Neural progenitor cell (in vitro differentiated cells): ENCODE measurements at places on chromosomes 7 and 10.
A peak's percentile ranks its signal among the peaks of the same experiment; 100 is the strongest.

GRCh38 chr10:74084955-74085354 is 65.7 kb downstream of the AP3M1 start:
- peaks cover 2% of the 10 kb centered on the region for H3K36me3 ChIP-seq
- H3K27me3 ChIP-seq, result no peaks in the 10 kb centered on the region
- H3K4me3 ChIP-seq, result no peak overlapping the region
- no peak overlapping the region for H3K27ac ChIP-seq
- H3K4me1 ChIP-seq, result peaks cover 6% of the 10 kb centered on the region

- DNase-seq, result no peak
- H3K27me3 ChIP-seq, result no peaks in the 10 kb centered on the region
- H3K4me1 ChIP-seq, result no peaks in the 10 kb centered on the region
Measured at GRCh38 chr7:142556740-142557139, 192.5 kb upstream of the PRSS1 start.

DNA sequence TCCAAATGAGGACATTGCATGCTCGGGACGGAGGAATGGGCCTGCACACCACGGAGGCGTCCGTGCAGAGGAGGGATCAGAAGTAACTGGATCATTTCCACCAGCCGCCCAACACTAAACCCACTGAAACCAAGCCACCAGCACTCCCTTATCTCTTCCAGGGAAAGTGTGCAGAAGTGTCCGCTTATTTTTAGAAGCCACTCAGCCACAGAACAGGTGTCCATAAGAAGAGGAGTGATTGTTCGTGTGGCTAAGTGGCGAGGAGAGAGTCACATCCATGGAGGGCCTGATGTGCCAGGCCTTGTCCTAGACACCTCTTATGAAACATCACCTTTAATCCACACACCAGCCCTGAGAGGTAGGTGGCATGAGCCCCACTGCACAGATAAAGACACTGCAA is 407.9 kb upstream of the NPVF start:
- H3K27ac ChIP-seq, result no peak overlapping the region
- no peaks in the 10 kb centered on the region for H3K27me3 ChIP-seq
- H3K4me3 ChIP-seq, result no peak overlapping the region
- H3K36me3 ChIP-seq, result no peaks in the 10 kb centered on the region
- no peaks in the 10 kb centered on the region for H3K4me1 ChIP-seq
- DNase-seq, result no peak

DNA sequence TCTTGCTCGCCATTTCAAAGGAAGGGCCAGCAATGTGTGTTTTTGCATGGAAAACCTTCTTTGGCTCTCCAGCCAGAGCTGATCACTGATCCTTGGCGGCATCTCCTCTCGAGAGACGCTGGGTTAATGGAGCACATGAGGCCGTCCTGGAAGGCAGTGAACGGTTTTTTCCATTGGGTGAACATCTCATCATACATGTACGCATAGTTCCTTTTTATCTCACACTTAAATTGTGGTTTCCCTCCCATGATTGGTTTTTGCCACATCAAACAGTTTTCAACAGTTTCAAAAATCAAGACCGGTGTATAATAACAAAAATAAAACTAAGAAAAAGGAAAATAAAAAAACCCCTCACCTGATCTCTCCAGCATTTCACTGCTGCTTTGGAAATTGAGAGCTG is 276.4 kb downstream of the TCF7L2 start:
- no peak overlapping the region for H3K27ac ChIP-seq
- H3K27me3 ChIP-seq, result no peaks in the 10 kb centered on the region
- peaks cover 4% of the 10 kb centered on the region for H3K4me1 ChIP-seq
- H3K36me3 ChIP-seq, result no peaks in the 10 kb centered on the region

GRCh38 chr10:13719425-13719824 is 132.7 kb downstream of the PRPF18 start:
- H3K36me3 ChIP-seq, result no peaks in the 10 kb centered on the region
- no peak overlapping the region for H3K27ac ChIP-seq
- DNase-seq, result no peak

DNA sequence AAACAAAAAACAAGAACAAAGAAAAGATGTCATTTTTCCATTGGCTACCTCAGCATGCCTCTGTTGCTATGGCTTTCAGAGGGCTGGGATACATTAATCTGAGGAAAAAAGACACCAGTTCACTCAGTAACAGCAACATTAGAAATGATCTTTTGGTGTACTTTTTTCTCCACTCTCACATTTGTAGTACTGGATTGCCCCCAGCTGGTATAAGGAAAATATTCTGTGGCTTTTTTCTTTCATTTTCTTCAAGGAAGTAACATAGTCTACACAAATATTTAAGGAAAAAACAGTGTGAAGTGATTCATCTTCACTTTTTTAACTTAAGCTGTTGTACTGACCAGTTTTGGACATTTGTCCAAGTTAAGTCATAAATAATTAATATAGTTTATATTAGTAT is 482.3 kb downstream of the SORCS1 start:
- no peaks in the 10 kb centered on the region for H3K27me3 ChIP-seq
- no peaks in the 10 kb centered on the region for H3K4me1 ChIP-seq
- H3K36me3 ChIP-seq, result no peaks in the 10 kb centered on the region
- no peak for DNase-seq

GRCh38 chr7:12369756-12370155 is 33.9 kb downstream of the VWDE start:
- H3K36me3 ChIP-seq, result no peaks in the 10 kb centered on the region
- H3K4me3 ChIP-seq, result no peak overlapping the region
- no peaks in the 10 kb centered on the region for H3K27me3 ChIP-seq
- no peak for DNase-seq
- no peaks in the 10 kb centered on the region for H3K4me1 ChIP-seq

- no peaks in the 10 kb centered on the region for H3K27me3 ChIP-seq
- no peaks in the 10 kb centered on the region for H3K36me3 ChIP-seq
- H3K27ac ChIP-seq, result no peak overlapping the region
- no peak overlapping the region for H3K4me3 ChIP-seq
Measured at GRCh38 chr10:132496360-132497062, 41.1 kb upstream of the INPP5A start.

DNA sequence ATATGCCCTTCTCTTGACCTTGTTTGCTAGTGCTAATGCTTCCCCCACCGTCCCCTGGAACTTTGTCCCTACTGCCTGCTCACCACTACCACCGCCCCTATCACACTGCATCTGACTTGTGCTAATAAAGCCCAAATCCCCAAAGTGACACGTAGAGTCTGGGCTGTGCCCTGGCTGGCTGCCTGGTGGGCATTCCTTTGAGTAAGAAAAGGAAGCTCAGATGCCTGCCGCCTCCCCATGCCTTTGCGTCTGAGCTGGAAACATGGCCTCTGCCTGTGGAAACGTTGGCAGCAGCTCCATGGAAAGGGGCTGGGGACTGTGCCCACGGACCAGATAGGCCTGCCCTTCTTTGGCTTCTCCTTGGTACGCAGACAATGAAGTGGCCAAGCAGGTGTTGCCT is 138.3 kb downstream of the CYP26A1 start:
- H3K27ac ChIP-seq, result no peak overlapping the region
- H3K4me3 ChIP-seq, result no peak overlapping the region
- no peaks in the 10 kb centered on the region for H3K27me3 ChIP-seq
- no peak for DNase-seq
- no peaks in the 10 kb centered on the region for H3K36me3 ChIP-seq
- H3K4me1 ChIP-seq, result no peaks in the 10 kb centered on the region

DNA sequence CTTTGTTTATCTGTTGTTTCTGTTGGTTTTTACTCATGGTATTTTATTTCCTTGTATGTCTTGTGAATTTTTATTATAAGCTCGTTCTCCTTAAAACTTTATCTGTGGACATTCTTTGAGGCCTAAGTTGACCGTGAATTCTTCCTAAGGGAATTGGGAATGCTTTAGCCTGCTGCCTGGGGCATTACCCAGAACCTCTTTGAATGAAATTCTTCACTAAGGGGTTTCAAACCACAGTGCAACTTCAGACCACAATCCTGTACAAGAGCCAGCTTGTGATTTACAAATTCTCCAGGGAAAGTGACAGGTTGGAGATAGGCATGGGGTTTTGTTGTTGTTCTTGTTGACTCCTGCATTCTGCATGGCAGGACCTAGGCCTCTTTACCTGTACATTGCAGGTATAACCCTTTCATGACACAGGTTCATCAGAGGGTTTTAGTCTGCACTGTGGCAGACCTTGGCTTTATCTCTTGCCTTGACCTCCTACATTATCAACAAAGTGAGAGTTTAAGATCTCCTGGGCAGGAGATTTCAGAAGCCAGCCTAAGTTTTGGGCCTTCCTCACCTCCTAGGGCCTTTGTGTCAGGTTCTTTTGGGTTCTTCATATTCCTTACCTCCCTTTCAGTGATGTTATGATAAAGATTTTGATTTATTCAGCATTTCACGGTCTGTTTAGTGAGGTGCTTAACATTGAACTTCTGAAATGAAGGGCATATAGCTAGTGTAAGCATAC is 70.2 kb downstream of the ABCC2 start:
- H3K27me3 ChIP-seq, result no peaks in the 10 kb centered on the region
- H3K27ac ChIP-seq, result no peak overlapping the region
- H3K4me1 ChIP-seq, result peaks cover 8% of the 10 kb centered on the region
- no peak overlapping the region for H3K4me3 ChIP-seq
- no peaks in the 10 kb centered on the region for H3K36me3 ChIP-seq

GRCh38 chr7:862157-862556 is 14.2 kb upstream of the GET4 start:
- no peak overlapping the region for H3K27ac ChIP-seq
- H3K27me3 ChIP-seq, result no peaks in the 10 kb centered on the region
- no peaks in the 10 kb centered on the region for H3K36me3 ChIP-seq
- DNase-seq, result no peak

DNA sequence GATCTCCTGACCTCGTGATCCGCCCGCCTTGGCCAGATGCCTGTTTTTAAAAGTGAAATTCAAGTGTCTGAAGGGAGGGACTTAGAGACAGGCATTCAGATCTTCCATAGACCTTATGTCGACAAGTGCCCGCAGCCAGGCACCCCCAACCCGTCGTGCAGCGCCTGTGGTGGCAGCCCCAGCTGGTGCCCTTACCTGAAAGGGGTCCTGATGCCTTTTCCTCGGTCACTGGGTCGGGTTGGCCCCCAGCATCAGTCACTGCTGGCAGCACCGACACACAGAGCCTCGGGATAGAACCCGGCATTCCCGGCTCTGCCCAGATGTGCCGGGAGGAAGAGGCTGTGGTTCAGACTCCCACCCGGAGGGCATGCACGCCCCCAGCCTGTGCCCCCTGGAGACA is 23.3 kb downstream of the LRRC27 start:
- no peaks in the 10 kb centered on the region for H3K4me1 ChIP-seq
- no peaks in the 10 kb centered on the region for H3K36me3 ChIP-seq
- H3K27ac ChIP-seq, result no peak overlapping the region

DNA sequence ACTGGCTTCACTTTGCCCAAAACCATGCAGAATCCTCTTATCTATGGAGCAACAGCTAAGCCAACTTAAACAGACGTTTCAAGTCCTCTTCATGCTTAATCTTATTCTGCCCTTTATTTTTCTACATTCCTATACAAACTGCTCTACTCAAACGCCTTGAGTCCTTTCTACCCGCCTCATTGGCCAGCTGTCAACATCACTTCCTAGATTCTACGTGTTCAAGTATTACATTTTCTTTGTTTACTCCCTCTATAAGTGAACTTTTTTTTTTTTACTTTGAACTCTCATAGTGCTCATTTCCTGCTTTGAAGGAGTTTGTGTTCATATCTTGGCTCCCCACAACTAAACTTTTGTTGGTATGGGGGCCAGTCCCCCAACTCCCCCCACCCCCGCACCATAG is 28.9 kb upstream of the SLC26A5 start:
- H3K27me3 ChIP-seq, result peaks cover 10% of the 10 kb centered on the region
- H3K4me3 ChIP-seq, result no peak overlapping the region
- H3K4me1 ChIP-seq, result no peaks in the 10 kb centered on the region

- DNase-seq, result peak; percentile 78
- H3K4me3 ChIP-seq, result no peak overlapping the region
- H3K36me3 ChIP-seq, result no peaks in the 10 kb centered on the region
- H3K27me3 ChIP-seq, result peaks cover 33% of the 10 kb centered on the region
- no peak overlapping the region for H3K27ac ChIP-seq
- peaks cover 58% of the 10 kb centered on the region for H3K4me1 ChIP-seq
Measured at GRCh38 chr7:150971242-150972022, 6.7 kb downstream of the KCNH2 start.

GRCh38 chr10:130575756-130576285 is 439.6 kb downstream of the GLRX3 start:
- H3K36me3 ChIP-seq, result no peaks in the 10 kb centered on the region
- no peak overlapping the region for H3K4me3 ChIP-seq
- no peaks in the 10 kb centered on the region for H3K27me3 ChIP-seq

DNA sequence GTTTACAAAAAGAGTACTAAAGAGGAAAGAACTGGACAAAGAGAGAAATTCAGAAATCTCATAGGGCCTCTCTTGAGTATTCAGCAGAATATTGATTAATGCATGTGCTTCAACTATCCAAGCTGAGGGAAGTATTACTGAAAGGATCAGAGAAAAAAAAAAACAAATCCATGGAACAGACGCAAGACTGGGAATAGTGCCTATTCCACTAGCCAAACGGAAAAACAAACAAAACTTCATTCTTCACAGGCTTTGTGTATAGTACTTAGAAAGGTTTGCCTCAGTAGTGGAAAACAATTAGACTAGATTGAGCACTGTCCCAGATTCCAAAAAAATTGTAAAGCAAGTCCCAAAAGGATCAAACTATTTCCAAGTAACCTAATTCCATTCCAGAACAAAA is 106.2 kb downstream of the TFEC start:
- no peak for DNase-seq
- no peaks in the 10 kb centered on the region for H3K4me1 ChIP-seq
- H3K4me3 ChIP-seq, result no peak overlapping the region
- H3K27me3 ChIP-seq, result no peaks in the 10 kb centered on the region

DNA sequence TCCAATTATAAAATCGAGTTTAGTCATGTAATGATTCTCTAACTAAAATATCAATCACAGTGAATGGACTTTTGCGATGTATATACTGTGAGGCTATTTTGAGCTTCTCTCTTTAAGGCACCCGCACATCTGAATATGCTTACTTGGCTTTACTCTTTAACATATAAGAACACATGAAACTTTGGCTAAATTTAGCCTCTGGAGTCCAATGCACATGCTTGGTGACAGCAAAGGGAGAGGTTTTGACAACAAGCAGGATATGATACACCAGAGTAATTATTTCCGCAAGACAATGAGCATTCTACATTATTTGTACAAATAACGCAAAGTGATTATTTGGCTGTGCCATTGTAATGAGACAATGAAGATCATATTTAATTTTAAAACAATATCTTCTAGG is 72.4 kb downstream of the ARID5B start:
- H3K27me3 ChIP-seq, result no peaks in the 10 kb centered on the region
- H3K4me1 ChIP-seq, result no peaks in the 10 kb centered on the region
- no peak overlapping the region for H3K27ac ChIP-seq
- H3K4me3 ChIP-seq, result no peak overlapping the region
- no peak for DNase-seq

GRCh38 chr7:4837803-4838625 is 23.8 kb downstream of the PAPOLB start:
- no peaks in the 10 kb centered on the region for H3K36me3 ChIP-seq
- H3K27me3 ChIP-seq, result no peaks in the 10 kb centered on the region
- no peak overlapping the region for H3K27ac ChIP-seq
- peaks cover 15% of the 10 kb centered on the region for H3K4me1 ChIP-seq
